Hematopoietic multipotent progenitor cell (in vitro differentiated cells): ENCODE measurements at places on chromosomes 11 and 22. TPM values are rescaled to one million over a fixed set of nuclear protein-coding genes. Genes with fewer than 3 reads are reported as not detected.

VSIG2 gene
- 0.27 TPM for total RNA-seq

NDUFV1 gene
- total RNA-seq = 234 TPM

LRRC51 gene
- 2.7 TPM for total RNA-seq

ENTHD1 gene
- total RNA-seq = not detected

RIC3 gene
- total RNA-seq = 5.7 TPM

RASSF10 gene
- under 0.01 TPM for total RNA-seq

CKAP5 gene
- total RNA-seq = 24.2 TPM

C1QTNF5 gene
- total RNA-seq = under 0.01 TPM

ANKK1 gene
- under 0.01 TPM for total RNA-seq

GUCY1A2 gene
- under 0.01 TPM for total RNA-seq

ABCC8 gene
- total RNA-seq = 0.27 TPM

OSM gene
- total RNA-seq = 88.9 TPM

LIF gene
- 0.54 TPM for total RNA-seq

IGSF9B gene
- 0.81 TPM for total RNA-seq

C11orf97 gene
- not detected for total RNA-seq

CTSD gene
- 259 TPM for total RNA-seq

SLC22A25 gene
- total RNA-seq = not detected

MSANTD2 gene
- 4.0 TPM for total RNA-seq

NRGN gene
- total RNA-seq = 5.1 TPM

GLYATL1 gene
- total RNA-seq = 0.81 TPM
